ENCODE measurements at places on chromosomes 1 and 21.
A peak's percentile ranks its signal among the peaks of the same experiment; 100 is the strongest.

DNA sequence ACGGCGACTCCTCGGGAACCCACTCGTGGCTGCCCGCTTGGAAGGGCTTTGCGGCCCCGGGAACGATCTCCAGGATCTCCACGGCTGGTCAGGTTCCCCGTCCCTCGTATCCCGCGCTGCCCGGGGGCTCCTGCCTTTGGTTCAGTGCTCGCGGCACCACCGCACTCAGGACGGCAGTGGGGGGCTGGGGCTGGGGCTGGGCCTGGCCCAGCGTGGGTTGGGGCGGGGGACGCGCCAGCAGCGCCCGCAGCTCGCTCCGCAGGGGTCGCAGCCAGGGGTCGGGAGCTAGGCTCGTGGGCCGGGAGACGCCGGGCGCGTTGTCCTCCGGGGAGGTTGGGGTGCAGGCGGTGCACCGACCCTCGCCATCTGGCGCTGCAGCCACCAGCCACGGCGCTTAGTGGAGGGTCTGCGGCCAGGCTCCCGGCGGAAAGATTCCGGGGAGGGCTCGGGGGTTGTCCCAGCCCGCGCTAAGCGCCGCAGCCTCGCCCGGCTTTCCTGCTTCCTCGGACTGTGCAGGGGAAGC is 8.9 kb downstream of the SIM2 start:
- no peak for DNase-seq

DNA sequence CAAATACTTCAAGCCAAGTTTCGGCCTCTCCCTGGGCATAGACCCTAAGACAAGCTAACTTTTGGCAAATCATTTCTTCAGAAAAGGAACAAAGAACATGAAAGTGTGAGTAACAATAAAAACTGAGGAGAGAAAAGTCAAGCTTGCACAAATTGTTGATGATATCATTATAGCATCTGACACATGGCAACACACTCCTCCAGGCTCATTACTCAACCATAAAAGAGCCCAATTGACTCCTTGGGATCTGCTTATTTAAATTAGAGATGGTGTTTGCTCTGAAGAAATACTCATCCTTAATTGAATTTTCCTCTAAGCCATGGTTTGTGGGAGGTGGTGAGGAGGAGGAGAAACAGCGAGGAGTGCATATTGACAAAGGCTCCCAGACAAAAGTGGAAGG is 54.5 kb downstream of the TNFSF4 start:
- DNase-seq: no peak

DNA sequence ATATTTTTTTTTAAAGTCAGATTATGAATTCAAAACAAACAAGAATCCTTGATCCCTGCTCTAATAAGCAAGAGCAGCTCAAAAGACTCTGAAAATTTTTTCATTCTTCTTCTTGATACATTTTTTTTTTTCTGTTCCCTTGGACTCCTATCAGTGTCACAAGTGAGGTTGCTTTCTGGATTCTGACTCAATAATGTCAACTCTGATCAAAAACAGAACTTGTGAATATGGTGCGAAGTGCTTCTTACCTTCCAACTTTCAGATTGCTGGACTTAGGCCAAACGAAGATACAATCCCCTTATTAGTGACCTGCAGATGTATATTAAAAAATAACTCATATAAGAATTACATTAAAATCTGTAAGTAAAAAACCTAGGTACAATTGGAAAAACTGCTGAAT is 136.1 kb downstream of the GPATCH2 start:
- DNase-seq: no peak

DNA sequence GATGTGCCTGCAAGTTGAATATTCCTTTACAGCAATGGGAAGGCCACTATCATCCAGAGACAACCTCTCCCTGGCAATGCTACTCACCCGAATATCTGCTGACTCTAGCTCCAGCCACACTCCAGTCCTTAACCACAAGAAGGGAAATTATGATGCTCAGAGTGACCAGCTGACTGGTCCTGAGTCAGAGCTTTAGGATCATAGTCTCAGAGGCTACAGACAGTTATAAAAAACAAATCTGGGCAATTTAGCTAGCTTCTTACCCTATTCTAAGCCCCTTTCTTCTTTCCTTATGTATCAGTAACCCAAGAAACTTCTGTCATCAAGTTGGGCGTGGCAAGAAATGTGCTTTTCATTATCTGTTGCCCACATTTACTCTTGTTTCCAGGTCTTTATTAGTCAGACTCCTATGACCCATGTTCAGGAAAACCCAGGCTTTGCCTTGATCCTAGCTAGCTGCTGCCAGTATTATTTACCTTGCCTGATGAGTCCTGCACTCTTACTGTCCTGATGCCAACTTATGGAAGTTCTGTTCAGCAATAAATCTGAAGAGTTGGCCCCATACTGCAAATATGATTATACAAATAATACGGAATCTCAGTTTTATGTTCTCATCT is 207.0 kb downstream of the TTLL7 start:
- peak; percentile 12 for DNase-seq

DNA sequence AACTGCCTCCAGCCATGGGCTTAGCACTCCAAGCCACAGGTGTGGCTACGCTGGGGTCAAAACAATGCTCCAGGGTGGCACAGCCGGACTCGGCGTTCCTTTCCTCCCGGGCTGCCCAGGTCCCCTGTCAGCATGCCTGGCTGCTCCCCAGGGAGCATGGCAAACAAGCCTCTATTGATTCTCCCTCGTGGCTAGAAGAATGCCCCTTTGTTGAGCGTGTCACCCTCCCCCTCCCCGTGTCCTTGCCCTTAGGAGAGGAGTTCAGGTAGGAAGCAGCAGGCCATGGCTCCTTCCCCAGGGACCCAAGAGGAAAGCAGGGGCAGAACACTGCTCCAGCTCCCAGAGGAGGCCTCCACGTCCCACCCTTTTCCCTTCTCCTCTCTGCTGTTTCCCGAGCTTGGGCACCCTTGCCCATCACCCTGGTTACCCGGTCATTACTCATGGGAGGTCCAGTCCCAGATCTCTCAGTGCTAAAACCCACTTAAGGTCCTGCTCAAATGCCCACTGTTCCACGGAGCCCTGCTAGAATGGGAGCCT is 57.4 kb upstream of the CITED4 start:
- no peak for DNase-seq

GRCh38 chr1:88149686-88150085 is 534.4 kb upstream of the PKN2 start:
- DNase-seq: no peak

DNA sequence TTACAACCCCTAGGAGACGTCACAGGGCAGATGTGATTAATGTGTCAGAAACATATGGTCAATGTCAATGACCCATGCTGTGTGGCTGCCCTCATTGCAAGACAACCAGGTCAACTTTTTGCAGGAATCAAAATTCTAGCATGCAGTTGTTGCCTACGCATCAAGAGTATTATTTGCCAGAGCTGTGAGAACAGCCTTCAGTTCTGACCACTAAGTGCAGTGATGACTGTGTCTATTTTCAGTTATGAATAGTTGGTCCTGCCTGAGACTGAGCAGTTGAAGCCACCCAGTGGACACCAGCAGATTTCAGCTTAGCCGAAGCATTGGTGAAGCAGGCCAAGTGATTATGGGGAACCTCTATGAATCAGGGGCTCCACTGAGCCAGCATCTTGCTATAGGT is 47.3 kb downstream of the LYPLAL1 start:
- DNase-seq: peak; percentile 7

GRCh38 chr1:106912131-106912530 is 144.3 kb upstream of the PRMT6 start:
- DNase-seq: no peak

- DNase-seq: no peak
Measured at GRCh38 chr1:34144766-34145165, 20.3 kb downstream of the CSMD2 start.

DNA sequence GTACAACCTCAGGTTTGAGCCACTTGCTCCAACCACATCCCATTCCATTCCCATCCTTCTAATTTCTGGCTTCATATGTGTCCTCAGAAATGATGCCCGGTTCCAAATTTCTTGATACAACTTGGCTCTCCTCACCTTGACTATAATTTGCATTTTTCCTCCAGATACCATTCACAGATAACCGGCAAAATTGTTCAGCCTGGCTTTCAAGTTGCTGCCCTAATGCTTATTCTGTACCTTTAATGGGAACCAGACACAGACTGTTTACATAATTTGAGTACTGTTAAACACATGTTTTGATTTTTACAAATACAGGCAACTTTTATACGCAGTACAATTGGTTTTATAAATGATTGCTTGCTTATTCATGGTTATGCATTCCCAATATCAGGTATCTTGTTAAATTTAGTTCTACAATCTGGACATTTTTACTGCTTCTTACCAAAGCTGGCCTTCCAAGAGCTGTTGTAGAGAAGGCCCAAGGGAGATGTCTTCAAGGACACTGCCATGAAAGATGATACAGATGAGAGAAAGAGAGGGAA is 649.5 kb upstream of the CAMK1G start:
- DNase-seq: no peak

DNA sequence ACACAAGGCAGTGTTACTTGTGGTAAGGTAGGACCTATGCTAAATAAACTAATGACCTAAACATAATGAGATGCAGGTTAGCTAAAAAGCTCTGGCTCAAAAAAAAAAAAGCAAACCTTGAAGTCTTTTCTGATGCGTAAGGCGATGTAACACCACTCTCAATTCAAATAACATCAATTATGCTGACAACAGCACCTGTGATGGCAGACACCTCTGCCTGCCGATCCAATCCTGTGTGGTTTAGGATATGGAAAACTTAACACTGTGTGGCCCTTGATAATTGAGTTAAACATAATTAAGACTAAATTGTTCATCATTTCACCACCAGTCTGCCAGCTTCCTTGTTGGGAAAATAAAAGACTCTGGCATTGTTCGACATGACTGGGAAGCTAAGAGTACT is 9.1 kb downstream of the RPAP2 start:
- no peak for DNase-seq

DNA sequence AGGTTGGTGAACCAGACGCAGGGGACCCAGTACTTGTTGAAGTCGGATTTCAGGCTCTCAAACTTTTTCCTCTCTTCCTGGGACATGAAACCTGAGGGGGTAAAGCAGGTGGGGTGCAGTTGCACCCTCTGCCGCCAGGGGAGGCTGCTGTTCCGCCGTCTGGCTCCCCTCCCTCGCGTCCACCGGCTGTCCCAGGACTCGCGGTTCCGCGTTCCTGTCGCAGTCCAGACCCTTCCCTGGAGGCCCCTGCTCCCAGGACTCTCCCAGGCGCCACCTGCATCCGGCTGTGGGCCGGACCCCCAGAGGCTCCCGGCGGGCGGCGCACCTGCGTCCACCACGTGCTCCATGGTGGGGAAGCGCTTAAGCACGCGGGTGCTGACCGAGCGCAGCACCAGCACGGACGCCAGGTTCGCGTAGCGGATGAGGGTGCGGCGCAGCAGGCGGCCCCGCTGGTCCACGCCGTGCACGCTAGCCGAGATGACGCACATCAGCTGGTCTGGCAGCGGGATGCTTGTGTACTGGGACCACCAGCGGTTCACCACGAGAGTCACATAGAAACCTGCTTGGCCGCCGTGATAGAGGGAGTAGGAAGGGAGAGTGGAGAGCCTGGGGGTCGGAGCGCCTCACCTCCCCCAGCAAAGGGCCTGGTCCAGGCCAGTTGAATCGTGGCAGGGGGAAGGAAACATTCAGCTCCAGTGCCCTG is 1.7 kb downstream of the BEST4 start:
- peak; percentile 50 for DNase-seq

GRCh38 chr1:87263281-87263680 is 65.4 kb upstream of the LMO4 start:
- DNase-seq: no peak

- no peak for DNase-seq
Measured at GRCh38 chr1:183019139-183019740, 4.0 kb upstream of the LAMC1 start.
